ENCODE measurements at places on chromosomes 4 and X.

- no peak for DNase-seq
Observed at GRCh38 chr4:186307497-186307896, 41.5 kb downstream of the F11 start.

GRCh38 chrX:39854772-39855747 is 242.7 kb downstream of the BCOR start:
- DNase-seq, result peak; percentile 74

GRCh38 chr4:141406237-141406636 is 185.5 kb downstream of the ZNF330 start:
- no peak for DNase-seq

- DNase-seq, result no peak
Observed at GRCh38 chr4:21882051-21882839, 66.3 kb downstream of the KCNIP4 start.

DNA sequence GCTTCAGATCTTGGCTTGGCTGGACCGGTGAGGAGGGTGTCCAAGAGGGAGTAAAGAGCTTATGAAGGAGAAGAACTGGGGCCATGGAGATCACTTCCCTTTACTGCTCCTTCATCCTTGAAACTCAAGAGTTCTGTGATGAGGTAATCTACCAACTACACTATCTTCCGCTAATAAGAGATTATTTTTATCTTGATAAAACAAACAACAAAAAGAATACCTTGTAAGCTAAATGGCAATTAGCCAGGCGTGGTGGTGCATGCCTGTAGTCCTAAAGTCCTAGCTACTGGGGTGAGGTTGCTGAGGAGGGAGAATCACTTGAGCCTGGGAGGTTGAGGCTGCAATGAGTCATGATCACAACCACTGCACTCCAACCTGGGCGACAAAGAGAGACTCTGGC is 47.4 kb downstream of the HAUS3 start:
- DNase-seq, result no peak

- no peak for DNase-seq
Observed at GRCh38 chrX:2343413-2343812, 157.4 kb downstream of the DHRSX start.

DNA sequence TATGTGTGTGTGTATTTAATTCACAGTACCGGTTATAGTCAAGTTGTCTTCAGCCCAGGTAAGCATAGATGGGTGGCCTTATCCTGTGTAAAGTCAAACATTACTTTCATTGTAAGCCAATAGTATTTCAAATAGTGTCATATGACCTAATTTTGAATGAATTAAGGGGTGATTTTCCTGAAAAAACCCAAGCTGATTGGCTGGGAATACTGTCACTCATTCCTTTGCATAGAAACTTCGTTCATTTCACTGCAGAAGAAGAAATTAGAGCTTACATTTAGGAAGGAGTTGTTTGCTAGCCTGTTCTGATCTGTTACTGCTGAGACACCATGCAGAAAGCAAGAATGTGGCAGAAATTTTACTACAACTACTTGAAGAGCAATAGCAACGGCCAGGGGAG is 45.4 kb downstream of the SMARCAD1 start:
- no peak for DNase-seq

GRCh38 chrX:68829582-68830418 is 979 bp downstream of the EFNB1 start:
- peak; percentile 20 for DNase-seq

DNA sequence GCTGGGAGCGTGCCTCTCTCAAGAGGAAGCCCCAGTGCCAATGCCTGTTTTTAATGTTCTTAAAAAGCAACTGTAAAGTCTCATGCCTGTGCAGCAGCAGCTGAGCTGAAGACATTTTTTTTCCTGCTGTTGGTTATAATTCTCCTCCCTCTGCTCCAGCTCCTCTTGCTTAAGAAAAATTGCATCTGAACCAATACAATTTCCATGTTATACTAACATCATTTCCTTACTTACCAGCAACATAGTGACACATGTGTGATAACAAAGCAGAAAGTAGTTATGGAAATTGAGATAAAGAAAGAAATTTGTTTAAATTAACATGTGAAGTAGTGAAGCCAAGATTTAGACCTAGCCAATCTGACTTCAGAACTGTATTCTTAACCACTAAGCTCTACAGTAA is 101.4 kb downstream of the TBC1D19 start:
- DNase-seq, result no peak

DNA sequence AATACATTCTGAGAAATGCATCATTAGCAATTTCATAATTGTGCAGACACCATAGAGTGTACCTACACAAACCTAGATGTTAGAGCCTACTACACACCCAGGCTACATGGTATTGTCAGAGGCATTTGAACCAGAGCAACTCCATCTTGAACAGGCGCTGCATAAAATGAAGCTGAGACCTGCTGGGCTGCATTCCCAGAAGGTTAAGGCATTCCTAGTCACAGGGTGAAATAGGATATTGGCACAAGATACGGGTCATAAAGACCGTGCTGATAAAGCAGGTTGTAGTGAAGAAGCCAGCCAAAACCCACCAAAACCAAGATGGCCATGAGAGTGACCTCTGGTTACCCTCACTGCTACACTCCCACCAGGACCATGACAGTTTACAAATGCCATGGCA is 116.4 kb downstream of the LARP7 start:
- DNase-seq, result no peak

DNA sequence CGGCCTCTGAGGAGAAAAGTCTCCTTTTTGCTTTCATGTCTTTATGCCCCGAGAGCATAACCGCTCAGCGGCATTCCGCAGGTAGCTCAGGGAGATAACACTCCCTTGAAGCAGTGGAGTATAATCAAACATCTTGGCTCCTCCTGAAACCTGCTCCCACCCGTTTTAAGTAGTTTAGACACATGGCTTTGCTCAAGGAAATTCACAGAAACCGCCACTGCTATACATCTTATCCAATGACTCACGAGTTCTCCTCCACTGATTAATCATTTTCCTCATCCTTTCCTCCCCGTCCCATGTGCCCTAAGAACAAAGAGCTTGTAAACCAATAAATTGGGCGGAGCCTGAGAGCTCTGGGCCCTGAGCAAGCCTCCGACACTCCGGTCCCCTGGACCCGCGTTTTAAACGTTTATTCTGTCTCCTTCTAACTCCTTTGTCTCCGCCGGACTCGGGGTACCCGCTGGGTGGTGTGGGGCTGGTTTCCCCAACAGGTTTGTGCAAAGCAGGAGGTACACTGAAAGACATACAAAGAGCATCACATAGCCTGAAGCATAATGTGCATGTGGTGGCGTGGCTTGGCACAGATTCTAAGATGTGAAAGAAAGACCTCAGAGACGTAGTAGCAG is 401.2 kb downstream of the TLL1 start:
- DNase-seq, result no peak

DNA sequence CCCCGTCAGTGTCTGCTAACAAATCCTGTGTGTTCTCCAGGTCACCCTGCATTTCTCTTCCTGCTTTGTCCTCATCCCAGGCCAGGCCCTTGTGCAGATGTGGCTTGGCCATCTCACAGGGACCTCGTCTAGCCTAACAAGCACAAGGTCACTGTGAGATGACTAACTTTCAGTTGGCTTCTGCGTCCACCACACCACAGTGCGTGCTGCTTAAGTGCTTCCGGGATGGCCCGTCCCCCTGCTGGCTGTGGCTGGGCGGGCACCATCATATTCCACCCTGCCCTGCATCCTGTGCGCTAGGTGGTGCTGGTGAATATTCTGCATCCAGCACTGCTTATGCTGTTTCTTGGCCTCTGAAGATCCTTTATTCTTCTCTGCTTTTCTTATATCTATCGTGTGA is 33.8 kb downstream of the RBBP7 start:
- no peak for DNase-seq

- no peak for DNase-seq
Observed at GRCh38 chr4:61443813-61444510, 243.8 kb downstream of the ADGRL3 start.

DNA sequence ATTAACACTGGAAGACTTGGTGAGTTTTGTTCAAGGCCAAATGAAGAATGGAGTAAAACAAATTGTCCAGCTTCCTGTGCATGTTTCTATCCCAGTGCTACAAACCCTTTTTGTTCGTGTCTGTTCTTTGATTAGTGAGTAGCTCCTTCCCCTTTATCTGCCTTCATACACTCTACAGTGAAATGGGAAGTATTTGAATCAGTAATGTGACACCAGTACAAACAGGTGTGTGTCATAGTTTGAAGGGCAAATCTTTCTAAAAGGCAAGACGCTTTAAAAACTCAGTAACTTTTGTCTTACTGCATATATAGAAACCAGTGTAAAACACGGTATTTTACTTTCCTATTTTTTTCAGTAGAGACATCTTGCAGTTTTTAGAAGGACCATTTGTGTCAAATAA is 5.9 kb downstream of the ARHGEF38 start:
- no peak for DNase-seq

DNA sequence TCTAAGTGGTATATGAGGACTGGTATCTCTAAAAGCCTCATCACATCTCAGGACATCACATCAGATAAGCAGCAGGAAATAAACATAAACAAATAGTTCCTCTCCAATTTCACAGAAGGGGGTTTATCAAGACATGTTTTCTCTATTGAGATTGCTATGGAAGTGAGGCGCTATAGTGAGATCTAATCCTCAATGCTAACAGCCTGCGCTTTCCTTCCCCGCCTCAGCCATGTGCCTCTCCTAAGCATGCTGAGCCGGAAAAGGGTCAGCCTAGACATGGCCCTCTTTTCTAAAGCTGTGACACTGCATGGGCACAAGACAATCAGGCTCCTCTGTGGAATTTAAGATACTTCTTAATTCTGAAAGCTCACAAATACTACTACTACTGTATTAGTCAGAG is 286.1 kb downstream of the INPP4B start:
- no peak for DNase-seq

DNA sequence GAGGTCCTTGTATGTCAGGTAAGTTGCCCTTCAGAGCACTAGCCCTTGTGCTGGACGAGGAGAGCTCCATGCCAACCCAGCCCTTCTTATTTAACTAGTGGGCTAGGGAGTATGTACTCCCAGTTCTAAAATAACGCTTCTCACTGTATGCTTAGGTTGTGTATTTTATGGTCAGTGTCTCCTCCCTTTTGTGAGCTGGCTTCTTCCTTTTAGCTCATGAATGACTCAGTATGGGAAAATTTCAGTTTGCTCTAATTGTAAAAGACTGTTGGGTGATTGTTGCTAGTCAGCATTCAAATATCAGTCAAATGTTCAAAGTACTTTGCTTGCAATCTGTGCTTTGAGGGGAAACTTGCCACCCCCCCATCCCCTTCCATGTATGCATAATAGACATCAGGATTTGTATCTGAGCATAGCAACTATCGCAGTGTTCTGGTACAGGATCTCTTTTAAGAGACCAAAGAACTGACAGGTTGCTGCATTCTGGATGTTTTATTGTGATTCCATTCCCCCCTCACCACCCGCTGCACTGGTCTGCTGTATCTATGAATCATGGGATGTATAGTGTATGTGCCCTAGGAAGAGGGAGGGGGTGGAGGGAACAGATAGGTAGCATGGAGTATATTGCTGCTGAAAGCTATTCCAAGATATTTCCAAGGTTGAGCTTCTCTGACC is 34.7 kb downstream of the DLG3 start:
- no peak for DNase-seq

DNA sequence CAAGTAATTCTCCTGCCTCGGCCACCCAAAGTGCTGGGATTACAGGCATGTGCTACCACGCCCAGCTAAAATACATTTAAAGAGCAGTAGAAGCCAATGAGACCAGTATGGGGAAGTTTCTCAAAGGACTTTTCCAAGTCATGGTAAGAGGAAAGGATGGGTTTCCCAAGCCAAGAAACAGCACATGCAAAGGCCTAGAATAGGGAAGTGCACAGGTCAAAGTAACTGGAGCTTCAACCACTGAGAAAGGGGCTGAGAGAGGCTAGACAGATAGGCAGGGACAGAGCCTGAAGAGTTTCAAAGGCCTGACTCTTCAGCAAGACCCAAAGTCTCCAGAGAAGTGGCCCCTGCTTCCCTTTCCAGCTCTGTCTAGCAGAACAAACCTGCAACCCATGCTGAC is 162.1 kb downstream of the CORIN start:
- DNase-seq, result no peak

GRCh38 chrX:10015355-10015722 is 48.2 kb downstream of the CLDN34 start:
- no peak for DNase-seq

DNA sequence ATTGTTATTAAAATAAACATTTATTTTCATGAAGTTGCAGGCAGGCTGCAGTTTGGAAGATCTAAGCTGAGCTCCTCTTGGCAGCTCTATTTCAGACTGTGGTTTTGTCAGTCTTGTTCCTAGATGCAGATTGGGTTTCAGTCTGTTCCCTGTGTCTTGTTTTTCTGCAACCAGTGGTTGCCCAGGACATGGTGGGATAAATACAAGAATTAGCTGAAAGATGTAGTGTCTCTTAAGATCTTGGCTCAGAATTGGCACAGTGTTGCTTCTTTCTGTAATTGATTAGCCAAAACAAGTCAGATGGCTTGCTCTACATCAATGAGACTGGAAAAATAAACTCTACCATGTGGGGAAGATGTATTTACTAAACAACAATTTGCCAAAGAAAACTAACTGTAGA is 283.0 kb upstream of the BOD1L1 start:
- no peak for DNase-seq

DNA sequence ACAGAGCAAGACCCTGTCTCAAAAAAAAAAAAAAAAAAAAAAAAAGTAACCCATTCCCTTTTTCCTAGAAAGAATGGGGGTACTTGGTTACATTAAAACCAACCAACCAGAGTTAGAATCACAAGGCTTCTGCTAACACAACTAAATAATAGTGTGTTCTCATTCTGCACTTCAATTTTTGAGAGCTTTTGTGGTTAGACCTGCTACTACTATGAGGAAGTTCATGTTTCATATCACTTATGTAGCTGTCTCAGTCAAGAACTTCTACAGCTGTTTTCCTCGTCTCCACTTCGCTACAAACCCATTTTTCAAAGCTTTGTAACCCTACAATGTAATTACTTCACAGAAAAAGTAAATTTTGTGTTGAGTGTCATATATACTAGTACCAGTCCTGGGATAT is 58.3 kb downstream of the PDHA2 start:
- DNase-seq, result no peak

- DNase-seq, result no peak
Observed at GRCh38 chr4:151573474-151573873, 164.5 kb downstream of the FHIP1A start.

Measured in stimulated activated CD4-positive, alpha-beta T cell treated with anti-CD3 and anti-CD28 coated beads, Interleukin-2, amount 100 ng/mL, for 24 hours (primary cell).